Substantia nigra (tissue), 51 donors: ENCODE measurements at places on chromosomes 5 and 9.

- DNase-seq, result no peak
Measured at GRCh38 chr5:115641948-115642347, 16.1 kb upstream of the TMED7 start.

DNA sequence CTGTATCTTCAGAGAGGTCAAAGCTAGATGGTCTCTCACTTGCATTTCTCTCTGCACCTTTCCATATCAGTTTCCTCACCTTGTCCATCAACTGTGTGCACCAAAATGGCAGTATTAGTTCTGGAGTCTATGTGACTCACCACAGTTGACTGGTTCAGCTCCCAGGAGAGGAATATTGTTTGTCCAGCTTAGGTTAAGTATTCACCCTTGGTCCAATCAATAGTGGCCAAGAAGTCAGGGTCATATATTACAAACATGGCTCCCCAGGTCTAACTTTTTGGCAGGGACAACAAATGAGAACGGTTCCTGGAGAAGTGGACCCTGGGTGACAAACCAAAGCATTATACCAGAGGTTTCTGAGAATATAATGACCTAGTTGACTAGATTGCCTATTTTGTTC lies 24.9 kb upstream of the CDC23 start:
- no peak for DNase-seq

DNA sequence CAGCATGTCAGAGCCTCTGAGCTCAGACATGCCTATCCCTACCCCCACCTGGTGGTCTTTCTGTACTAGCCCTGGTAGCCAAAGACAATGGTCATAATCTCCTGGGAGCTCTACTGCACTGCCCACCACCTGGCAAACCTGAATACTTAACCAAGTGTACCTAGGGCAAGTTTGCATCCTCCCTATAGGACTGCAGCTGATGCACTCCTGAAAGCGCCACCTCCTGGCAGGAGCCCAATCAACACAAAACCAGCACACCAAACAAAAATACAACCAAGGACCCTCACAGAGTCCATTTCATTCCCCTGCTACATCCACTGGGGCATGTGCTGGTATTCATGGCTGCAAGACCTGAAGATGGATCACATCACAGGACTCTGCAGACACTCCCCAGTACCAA lies 14.8 kb upstream of the FAM174A start:
- no peak for DNase-seq

- no peak for DNase-seq
Measured at GRCh38 chr5:146877783-146878475, 628 bp downstream of the PPP2R2B start.

DNA sequence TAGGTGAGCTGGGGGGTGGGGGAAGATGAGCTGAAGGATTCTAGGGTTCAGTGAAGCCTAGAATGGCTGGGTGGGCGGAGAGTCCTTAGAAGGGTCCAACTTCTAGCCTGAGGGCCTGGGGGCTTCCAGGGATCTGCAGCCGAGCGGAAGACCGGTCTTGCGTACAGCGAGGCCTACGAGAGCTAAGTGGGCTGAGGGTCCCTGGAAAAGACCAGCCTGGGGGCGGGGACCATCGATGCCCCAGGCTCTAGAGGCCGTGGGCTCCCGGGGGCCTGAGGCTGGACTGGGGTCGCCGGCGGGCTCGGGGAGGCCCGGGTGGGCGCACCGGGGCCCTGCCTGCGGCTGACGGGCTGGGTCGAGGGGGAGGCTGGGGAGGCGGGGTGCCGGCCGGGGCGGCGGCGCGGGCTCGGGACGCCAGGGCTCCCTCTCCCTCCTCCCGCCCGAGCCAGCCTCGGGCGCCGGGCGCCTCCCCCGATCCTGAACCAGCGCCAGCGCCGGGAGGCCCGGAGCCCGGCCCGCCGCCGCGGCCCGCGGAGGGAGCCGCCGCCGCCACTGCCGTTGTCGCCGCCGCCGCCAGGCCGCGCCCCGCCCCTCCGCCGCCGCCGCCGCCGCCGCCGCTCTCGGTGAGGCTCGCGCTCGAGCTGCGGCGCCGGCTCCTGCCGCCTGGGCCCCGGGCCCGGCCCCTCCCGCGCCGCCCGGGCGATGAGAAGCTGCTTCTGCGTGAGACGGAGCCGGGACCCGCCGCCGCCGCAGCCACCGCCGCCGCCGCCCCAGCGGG lies at the start of gene MVB12B:
Gene MVB12B (plus strand): TSS at position 602 of the 778 bp plus-strand sequence. CDS start 101 bp downstream, at position 703.
- no peak for DNase-seq
